ENCODE measurements at places on chromosomes 3 and 15.
A peak's percentile ranks its signal among the peaks of the same experiment; 100 is the strongest.

- DNase-seq: no peak
Measured at GRCh38 chr3:160956785-160957184, 148.4 kb downstream of the B3GALNT1 start.

GRCh38 chr3:143970773-143971358, 757 bp upstream of the DIPK2A start:
- no peak for DNase-seq

- no peak for DNase-seq
Measured at GRCh38 chr15:83766339-83766738, 112.4 kb downstream of the ADAMTSL3 start.

DNA sequence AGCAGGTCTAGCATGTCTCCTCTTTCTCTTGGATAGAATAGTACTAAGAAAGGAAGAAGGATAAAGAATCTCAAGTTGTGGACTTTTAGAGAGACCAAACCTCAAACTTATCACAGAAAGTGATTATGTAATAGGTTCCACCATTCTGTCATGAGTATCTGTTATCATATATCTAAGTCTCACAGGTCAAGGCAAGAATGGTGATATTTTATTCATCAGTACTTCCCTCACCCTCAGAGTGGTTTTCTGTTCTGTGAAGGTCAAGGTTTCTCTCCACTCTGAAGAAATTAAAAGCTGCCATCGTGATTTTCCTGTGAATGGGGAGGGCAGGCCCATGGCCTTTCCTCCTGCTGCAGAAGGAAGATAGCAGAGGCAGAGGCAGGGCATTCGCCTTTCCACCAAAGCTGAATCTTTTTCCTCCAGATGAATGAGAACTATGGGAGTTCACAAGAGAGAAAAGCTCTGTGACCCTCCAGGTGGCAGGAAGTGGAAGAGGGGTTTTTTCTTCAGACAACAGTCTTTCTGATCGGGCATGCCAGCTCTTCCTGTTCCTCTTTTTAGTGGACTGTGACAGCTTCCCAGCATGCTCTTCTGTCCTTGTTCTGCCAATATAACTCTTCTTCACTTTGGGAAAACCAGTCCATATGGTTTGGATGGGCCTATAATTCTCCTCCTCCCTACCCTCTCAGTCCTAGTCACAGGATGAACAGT, 37.1 kb upstream of the CCK start:
- no peak for DNase-seq

GRCh38 chr3:9241956-9242355, 7.5 kb downstream of the SRGAP3 start:
- DNase-seq: no peak

DNA sequence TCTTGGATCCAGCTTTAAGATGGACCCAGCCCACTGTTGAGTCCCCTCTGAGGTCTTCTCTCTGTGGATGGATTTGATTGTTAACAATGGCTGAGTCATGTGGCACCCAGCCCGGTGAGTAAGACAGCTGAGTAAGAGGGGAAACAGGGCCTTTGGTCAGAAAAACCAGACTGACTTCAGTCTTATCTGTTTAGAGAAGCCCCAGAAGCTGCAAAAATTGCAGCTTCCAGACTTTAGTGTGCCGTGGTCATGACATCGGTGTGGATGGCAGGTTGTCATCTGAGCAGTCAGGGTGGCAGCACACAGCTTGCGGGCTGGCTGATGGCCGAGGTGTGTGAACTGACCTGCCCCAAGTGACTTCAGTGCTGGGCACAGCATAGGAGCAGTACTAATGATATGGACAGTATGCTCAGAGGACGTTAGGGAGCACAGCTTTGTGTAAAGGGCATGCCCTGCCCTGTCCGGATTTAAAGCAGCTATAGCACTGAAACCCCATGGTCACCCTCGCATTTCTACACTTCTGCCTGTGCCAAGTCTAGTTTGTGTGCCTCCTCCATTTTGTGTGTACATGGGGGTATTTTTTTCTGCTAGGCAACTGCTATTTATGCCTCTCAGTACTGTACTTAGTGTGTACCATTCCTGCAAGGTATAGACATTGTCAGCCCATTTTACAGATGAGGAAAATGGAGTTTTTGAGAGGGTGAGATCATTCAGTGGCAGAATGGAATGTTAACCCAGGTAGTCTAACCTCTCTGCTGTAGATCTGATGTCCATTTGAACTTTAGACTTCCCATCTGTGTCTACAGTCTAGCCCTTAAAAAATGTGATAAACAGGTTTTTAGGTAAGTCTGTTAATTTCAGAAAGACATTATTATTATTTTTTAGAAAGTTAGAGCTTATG, 44.4 kb downstream of the FLNB start:
- DNase-seq: no peak

- no peak for DNase-seq
Measured at GRCh38 chr15:100856867-100857266, 22.8 kb upstream of the ALDH1A3 start.

- no peak for DNase-seq
Measured at GRCh38 chr15:41827290-41827879, 507 bp upstream of the JMJD7 start.

DNA sequence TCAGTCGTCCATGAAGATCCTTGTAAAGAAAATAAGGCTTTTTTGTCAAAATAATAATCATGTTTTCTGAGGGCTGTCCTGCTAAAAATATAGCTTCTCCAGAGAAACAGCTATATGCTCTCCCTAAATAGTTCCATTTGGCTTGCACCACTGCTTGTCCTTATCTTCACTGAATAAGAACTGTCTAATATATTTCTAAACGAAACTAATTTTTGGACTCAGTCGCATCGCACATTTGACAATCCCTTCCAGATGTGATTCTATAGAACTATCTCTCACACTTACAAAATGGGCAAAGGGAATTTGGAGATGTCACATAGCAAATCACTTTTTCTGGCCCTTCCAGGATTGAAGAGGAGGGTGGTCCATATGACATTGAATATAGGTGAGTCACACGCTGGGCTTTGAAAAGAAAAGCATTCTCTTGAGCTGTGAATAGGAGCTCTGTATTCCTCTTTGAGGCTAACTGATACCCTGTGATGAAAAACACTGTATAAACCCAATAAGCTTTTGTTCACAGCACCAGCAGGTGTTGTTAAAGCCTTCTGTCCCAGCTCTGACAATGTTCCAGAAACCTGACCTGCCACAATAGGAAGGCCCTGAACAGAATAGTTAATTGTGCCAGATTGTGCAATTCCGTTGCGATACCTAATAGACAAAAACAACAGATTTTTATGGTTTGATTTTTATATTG, 1144.2 kb downstream of the ROBO2 start:
- peak; percentile 6 for DNase-seq

DNA sequence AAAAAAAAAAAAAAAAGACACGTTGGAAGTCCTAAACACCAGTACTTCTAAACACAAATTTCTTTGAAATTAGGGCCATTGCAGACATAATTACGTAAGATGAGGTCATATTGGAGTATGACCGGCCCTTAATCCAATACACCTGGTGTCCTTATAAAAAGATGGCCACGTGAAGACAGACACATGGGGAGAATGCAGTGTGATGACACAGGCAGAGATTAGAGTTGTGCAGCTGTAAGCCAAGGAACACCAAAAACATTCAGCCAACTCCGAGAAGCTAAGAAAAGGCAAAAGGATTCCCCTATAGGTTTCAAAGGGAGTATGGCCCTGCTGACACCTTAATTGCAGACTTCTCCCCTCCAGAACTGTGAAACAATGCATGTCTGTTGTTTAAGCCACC, 379.0 kb upstream of the PDZRN3 start:
- no peak for DNase-seq

DNA sequence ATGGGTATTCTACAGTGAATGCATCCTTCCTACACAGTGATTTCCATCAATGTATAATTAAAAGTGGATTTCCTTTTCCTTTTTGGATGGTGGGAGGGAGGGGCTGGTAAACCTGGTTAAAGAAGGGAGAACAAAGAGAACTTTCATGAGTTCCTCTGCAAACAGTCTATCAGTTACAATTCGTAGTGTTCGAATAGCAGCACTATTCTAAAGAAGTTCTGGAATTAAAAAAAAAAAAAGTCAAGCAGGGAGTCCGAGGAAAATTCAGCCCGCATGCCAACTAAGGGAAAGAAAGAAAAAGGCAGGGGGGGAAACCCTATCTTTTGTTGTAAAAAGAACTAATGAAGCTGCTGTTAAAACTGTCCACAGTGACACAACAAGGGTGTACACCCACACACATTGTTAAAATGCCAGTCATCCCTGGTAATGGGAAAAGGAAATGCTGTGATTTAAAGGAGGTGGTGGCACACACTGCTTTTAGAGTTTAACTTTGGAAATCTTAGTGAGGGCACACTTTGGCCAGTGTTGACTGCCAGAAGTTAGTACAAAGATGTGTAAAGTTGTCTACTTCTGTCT, 521.2 kb downstream of the ZIC1 start:
- DNase-seq: no peak

- DNase-seq: no peak
Measured at GRCh38 chr15:61748529-61748928, 311.7 kb downstream of the VPS13C start.

GRCh38 chr15:98785807-98786621, 137.7 kb downstream of the IGF1R start:
- DNase-seq: no peak

DNA sequence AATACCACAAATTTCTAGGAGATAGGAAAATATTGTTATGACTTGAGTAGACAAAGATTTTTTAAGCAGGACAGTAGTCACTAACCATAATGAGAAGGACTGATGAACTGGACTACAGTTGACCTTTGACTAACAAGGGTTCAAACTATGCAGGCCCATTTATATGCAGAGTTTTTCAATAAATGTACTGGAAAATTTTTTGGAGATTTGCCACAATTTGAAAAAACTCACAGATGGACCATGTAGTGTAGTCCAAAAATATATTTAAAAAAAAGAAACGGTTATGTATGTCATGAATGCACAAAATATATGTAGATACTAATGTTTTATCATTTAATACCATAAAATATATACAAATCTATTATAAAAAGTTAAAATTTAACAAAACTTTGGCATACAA, 151.8 kb downstream of the LRRN1 start:
- DNase-seq: no peak

DNA sequence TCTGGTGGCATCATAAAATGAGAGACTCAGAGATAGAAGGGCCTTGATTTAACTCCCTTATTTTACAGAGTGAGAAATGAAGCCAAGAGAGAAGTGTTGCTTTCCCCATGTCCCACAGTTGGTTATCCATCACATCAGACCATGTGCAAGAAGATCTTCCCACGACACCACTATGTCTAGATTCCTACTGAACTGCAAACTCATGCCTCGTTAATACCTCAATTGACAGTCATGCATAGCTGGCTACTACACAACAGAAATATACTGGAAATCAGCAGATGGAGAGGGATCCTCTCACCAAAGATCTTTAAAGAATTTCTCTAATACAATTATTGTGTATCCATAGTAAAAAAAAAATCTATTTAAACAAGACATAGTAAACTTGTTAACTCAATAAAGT, 33.3 kb downstream of the PEAK1 start:
- DNase-seq: no peak

- DNase-seq: no peak
Measured at GRCh38 chr3:9810433-9810770, 340 bp downstream of the TTLL3 start.

GRCh38 chr15:71743861-71744382, 66.4 kb upstream of the NR2E3 start:
- no peak for DNase-seq

Measured in NCI-H2081 treated with DMSO at 0.1 percent for 48 hours (cell line).